ENCODE measurements at places on chromosomes 3 and 15.

DNA sequence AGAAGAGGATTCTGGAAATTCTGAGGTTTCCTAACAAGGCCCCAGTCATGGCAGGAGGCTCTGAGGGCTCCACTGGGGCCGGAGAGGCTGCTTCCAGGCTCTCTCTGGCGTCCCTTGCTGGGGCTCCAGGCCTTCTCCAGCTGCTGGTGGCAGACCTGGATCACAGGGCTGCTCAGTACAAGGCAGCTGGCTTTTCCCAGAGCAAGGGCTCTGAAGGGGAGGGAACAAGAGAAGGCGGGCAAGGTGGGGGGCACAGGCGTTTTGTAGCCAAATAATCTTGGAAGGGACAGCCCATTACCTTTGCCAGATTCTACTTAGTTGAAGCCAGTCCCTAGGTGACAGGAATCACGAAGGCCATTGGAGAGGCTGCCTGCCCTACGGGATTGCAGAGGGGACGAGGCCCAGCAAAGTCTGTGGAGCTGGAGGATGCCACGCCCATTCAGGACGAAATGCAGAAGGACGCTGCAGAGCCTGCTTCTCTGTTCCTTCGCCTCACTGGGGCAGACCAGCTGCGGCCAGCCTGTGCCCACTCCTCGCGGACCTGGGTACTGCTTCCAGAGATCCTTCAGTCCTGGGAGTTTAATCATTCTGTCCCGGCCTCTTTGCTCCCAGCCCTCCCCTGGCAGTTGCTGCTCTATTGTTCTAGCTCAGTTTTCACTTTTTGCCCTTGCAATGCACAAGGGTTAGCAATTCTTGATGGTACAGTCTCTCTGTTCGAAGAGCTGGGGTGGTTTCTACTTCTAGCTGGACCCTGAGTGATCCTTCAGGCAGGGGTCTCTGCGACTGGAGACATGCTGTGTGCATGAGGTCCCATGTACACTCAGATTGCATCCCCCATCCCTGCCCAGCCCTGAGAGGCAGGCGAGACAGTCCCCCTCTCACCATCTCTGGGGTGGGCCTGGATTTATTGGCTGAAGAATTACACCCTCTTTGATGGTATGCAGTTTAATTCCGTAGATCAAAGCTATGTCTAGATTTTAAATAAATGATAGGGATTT lies 149.3 kb upstream of the MEF2A start:
- no peak for DNase-seq

DNA sequence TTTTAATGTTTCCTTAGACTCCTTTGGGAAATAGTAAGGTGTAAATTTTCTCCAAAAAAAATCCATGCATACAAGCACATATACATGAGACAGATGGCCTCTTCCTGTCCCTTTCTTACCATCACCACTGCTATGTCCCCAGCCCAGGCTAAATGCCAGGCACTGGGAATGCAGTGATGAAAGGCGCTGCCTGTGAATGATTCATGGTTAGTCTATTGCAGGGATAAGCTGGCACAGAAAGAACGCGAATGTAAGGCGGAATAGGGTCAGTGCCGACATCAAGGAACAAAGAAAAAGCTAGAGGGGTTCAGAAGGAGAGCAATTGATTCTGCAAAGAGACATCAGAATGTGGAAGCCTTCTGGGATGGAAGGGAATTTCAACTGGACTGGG lies 36.2 kb upstream of the CFAP161 start:
- DNase-seq, result no peak

DNA sequence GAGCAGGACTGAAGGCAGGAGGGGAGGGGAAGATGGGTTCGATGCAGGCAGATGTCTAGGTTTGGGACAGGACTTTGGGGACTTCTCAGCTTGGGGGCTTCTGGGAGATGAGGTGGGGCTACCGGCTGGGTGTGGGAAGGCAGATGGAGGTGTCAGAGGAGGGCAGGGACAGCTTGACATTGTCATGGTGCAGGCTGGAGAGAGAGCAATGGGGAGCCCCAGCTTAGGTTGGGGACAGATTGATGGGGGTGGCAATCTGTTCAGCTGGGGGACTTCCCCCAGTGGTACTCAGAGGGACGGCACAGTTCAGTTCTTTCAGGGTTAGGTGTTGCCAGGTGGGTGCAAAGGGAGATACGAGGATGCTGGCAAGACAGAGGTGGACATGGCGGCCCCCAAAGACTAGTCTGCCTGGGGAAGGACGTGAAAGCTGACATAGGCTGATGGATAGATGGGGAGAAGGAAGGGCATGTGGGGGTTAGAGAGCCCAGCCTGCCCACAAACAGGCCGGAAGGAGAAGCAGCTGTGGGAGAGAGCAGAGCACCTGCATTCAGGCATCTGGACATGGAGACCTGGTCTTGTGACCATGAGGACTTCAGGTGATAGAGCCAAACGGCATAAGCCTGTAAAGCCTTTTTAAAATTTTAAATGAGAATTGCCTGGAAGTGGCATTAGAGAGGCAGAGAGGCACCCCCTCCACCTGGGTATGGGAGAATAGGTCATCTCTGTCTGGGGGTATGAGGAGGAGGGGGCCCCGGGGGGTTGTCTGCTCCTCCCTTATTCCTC lies 21.1 kb downstream of the ACAA1 start:
- no peak for DNase-seq

DNA sequence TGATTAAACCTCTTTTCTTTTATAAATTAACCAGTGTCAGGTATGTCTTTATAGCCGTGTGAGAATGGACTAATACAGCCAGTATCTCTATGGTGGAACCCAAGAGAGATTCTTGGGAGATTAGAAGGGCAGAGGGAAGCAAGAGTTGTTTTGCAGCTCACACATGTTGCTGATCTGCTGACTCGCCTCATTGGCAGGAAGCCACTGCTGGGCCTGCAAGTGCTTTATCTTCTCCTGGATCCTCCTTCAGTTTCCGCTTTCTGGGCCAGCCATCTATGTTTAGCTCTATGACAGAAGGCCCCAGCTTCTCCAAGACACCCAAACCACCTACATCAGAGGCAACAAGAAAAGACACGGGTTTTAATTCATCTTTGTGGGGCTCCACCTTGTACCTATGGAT lies 23.4 kb upstream of the GALNT15 start:
- DNase-seq, result no peak

GRCh38 chr3:188747489-188747888 lies 424.3 kb upstream of the TPRG1 start:
- no peak for DNase-seq

DNA sequence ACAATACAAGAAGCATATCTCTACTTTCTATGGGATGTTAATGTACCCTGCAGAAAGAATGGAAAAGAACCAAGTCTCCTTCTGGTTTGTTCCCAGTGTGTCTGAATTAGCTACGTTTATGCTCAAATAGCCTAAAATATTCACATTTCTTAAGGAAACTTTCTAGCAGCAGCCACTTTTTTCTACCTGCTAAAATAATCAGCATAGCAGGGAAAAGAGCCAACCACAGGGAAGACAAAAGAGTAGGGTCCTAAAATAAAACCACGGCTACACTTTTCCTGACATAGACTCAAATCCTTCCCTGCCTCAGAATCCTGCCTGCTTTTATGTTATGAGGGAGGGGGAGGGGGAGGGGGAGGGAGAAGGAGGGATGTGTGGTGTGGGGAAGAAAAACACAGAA lies 136.7 kb downstream of the GBE1 start:
- DNase-seq, result no peak

Data from stimulated activated CD8-positive, alpha-beta memory T cell treated with anti-CD3 and anti-CD28 coated beads, Interleukin-4, amount 100 ng/mL, for 48 hours (primary cell).